ENCODE measurements at places on chromosomes 6 and 20. TPM values are rescaled to one million over a fixed set of nuclear protein-coding genes. Genes with fewer than 3 reads are reported as not detected.

The CNKSR3 gene
- total RNA-seq, result 0.20 TPM

DNA sequence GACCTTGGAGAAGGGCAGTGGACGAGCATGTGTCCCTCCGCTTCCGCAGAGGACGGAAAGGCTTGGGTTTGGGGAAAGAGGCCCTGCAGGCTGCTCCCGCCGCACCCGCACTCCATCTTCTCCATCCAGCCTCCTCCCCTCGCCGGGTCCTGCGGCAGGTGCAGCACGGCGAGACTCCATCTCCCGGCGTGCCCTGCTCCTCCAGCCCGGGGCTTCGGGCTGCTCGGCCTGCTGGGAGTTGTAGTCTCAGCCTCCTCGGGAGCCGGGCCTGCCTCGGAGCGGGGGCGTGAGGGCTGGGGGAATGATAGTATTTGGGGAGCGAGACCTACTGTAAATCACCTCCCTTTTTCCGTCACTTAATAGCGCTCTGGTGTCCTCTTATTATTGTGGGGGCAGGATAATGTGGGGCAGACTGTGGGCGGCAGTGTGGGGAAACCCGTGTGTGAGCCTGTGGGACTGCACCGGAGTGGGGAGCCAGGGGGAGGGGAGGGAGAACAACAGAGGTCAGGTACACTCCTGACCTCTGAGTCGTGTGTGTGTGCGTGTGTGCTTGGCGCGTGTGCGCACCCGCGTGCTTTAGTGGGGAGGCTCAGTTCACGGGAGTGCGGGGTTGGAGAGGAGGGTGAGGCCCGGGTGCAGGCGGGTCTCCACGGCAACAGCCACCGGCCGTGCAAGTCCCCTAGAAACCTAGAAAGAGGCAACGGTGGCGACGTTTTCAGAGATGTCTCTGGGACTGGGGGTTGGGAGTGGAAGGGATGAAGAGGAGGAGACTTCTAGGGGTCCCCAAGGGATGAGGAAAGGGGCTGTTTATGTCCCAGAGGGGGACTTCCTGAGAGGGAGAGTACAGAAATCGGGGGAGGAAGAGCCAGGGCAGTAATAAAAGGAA is 4.1 kb downstream of the TTBK1 start:
- H3K36me3 ChIP-seq, result no peaks in the 10 kb centered on the region
- peak overlapping the region; percentile 67 for H3K27ac ChIP-seq
- H3K27me3 ChIP-seq, result peaks cover 22% of the 10 kb centered on the region
- peak overlapping the region; percentile 86 for H3K4me3 ChIP-seq
- peak; percentile 81 for DNase-seq

The MOG gene
- total RNA-seq, result not detected

- peak overlapping the region; percentile 98 for H3K27ac ChIP-seq
- peak overlapping the region; percentile 17 for H3K4me3 ChIP-seq
- H3K27me3 ChIP-seq, result no peaks in the 10 kb centered on the region
- H3K4me1 ChIP-seq, result peaks cover 33% of the 10 kb centered on the region
These were observed 303.7 kb downstream of the UTRN start for GRCh38 chr6:144588697-144589325.

DNA sequence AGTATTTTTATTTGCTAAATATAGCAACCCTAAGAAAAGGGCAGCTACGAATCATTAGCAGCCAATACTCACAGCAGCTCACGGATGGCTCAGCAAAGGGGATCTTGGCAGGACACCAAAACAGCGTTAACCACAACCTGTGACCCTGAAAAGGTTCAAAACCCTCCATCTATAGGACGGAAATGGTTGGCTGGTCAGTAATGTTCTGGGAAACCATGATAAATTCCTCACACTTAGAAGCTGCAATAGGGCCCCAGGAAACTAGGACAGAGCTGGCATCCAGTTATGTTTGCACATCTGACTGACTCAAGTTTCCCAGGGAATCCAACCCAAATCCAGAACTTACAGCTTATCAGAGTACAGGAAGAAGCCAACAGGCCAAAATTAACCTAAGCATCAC is 30.9 kb upstream of the PTPRT start:
- H3K27me3 ChIP-seq, result peaks cover 7% of the 10 kb centered on the region
- no peaks in the 10 kb centered on the region for H3K36me3 ChIP-seq
- no peaks in the 10 kb centered on the region for H3K4me1 ChIP-seq
- no peak overlapping the region for H3K27ac ChIP-seq
- H3K4me3 ChIP-seq, result no peak overlapping the region

DNA sequence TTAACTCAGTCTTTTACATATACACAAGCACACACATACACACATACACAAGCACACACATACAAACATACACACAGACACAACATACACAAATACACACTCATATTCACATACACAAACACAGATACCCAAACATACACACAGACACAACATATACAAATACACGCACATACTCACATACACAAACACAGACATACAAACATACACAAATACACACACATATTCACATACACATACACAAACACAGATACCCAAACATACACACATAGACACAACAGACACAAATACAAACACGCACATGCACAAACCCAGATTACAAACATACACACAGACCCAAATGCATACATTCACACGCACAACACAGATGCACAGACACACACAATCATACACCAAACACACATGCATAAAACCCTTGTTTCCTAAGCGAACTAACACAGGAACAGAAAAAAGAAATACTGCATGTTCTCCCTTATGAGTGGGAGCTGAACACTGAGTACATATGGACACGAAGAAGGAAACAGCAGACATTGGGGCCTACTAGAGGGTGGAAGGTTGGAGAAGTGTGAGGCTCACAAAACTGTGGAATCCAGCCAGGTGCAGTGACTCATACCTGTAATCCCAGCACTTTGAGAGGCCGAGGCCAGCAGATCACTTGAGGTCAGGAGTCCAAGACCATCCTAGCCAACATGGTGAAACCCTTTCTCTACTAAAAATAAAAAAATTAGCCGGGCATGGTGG is 34.2 kb downstream of the PIM1 start:
- DNase-seq, result no peak
- peaks cover 55% of the 10 kb centered on the region for H3K4me1 ChIP-seq
- peak overlapping the region; percentile 1 for H3K4me3 ChIP-seq
- H3K27ac ChIP-seq, result peak overlapping the region; percentile 89

GRCh38 chr20:3092611-3093379 is 8.3 kb upstream of the AVP start:
- no peak for DNase-seq
- H3K4me1 ChIP-seq, result peaks cover 7% of the 10 kb centered on the region
- no peaks in the 10 kb centered on the region for H3K36me3 ChIP-seq
- no peak overlapping the region for H3K27ac ChIP-seq
- H3K4me3 ChIP-seq, result peak overlapping the region; percentile 63
- H3K27me3 ChIP-seq, result peaks cover 34% of the 10 kb centered on the region

The PTCRA gene
- total RNA-seq, result not detected

The STMND1 gene
- total RNA-seq, result not detected

DNA sequence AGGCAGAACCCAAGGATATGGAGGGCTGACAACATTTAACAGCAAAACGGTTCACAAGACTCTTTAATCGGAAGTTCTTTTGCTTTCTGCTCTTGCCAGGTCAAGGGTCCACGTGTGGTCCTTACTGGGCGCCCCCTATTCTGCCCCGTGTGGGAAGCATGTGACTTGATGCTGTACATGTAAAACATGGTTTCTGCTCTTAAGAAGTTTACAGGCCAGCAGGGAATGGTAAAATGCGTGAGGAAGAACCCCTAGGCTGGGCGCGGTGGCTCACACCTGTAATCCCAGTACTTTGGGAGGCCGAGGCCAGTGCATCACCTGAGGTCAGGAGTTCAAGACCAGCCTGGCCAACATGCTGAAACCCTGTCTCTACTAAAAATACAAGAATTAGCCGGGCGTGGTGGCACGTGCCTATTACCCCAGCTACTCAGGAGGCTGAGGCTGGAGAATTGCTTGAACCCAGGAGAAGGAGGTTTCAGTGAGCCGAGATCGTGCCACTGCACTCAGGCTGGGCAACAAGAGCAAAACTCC is 19.3 kb downstream of the ZNF217 start:
- peak overlapping the region; percentile 92 for H3K27ac ChIP-seq
- no peak overlapping the region for H3K4me3 ChIP-seq
- DNase-seq, result no peak
- no peaks in the 10 kb centered on the region for H3K27me3 ChIP-seq
- H3K4me1 ChIP-seq, result peaks cover 42% of the 10 kb centered on the region

The RHAG gene
- total RNA-seq, result not detected

The CCDC170 gene
- not detected for total RNA-seq

DNA sequence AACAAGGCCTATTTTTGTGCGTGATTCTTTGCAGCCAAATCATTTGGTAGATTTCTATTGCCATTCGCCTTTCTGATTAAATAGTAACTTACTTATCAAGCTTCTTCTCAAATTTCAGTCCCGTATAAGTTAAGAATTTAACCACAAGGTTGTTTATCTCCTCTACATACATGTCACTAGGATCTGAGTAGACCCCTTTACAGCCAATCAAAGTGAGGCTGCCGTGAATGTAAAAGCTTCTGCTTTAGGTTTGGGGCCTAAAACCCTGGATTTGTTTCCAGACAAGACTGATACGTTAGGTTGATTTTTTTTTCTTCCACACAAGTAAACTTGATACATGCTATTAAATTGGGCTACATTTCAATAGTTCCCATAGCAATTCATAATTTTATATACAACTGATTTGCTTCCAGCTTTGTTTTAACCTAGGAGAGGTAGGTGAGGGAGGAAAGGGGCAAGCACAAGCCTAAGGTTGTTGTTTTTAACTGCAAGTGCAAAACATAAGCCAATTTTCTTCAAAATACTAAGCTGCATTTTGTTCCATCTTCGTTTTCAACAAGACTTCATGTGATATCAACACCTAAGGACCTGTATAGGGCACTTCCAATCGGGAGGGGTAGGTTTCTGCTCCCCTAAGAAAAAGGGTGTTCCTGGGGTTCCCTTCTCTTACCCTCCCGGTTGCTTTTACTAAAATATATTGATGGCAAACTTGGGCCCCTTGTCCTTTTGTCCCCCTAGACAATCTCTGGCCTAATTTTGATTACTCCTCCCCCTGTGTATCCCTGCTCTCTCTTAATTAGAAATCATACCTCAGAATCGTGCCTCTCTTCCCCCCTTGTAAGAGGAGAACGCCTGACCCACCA is 1.7 kb downstream of the RANBP9 start:
- H3K27ac ChIP-seq, result peak overlapping the region; percentile 68
- H3K4me1 ChIP-seq, result peaks cover 46% of the 10 kb centered on the region
- no peaks in the 10 kb centered on the region for H3K27me3 ChIP-seq
- H3K36me3 ChIP-seq, result no peaks in the 10 kb centered on the region
- H3K4me3 ChIP-seq, result peak overlapping the region; percentile 93
- DNase-seq, result no peak

The EFHC1 gene
- 5.5 TPM for total RNA-seq

GRCh38 chr6:35047265-35048011 is 93.7 kb downstream of the TCP11 start:
- peaks cover 11% of the 10 kb centered on the region for H3K4me1 ChIP-seq
- no peaks in the 10 kb centered on the region for H3K36me3 ChIP-seq
- no peak overlapping the region for H3K27ac ChIP-seq
- no peak for DNase-seq

DNA sequence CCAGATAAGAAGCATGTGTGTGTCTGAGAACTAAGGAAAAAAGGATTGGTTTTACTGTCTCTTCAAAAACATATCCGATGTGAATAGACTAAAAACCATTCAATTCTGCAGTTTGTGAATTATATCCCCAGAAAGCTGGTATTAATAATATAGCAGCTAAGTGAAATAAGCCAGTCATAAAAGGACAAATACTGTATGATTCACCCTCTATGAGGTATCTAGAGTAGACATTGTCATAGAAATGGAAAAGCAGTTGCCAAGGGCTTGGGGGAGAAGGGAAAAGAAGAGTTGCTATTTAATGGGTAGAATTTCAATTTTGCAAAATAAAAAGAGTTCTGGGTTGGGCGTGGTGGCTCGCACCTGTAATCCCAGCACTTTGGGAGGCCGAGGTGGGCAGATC is 137.5 kb downstream of the ATXN1 start:
- H3K4me1 ChIP-seq, result peaks cover 28% of the 10 kb centered on the region
- H3K4me3 ChIP-seq, result no peak overlapping the region

DNA sequence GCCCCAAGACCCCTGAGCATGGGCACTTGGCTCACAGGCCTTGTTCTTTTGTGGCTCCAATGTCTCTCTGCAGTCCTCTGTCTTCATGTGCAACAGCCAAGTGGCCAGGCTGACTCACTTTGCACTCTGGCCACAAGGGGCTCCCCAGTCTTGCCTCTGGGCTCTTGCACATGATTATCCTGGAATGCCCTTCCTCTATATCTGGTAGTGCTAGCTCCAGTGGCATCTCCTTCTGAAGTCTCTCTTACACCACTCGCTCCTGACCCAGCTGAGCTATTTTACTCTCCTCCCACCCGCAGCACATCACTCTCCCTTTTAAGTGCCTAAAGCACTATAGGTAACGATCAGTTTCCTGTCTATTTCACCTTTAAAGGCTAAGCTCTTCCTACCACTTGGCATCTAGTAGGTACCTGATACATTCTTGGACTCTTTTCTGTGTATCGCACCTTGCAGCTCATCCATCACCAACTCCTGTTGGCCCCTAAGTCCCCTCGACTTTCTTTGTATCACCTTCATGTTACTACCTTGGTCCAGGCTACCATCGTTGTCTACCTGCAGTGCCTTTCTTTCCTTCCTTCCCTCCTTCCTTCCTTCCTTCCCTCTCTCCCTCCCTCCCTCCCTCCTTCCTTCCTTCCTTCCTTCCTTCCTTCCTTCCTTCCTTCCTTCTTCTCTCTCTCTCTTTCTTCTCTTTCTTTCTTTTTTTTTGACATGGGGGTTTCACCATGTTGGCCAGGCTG is 211.9 kb upstream of the RNF24 start:
- H3K27me3 ChIP-seq, result peaks cover 17% of the 10 kb centered on the region
- H3K27ac ChIP-seq, result no peak overlapping the region
- H3K4me1 ChIP-seq, result no peaks in the 10 kb centered on the region
- H3K4me3 ChIP-seq, result no peak overlapping the region

GRCh38 chr20:53126185-53126584 is 154.0 kb downstream of the TSHZ2 start:
- no peak for DNase-seq
- H3K27ac ChIP-seq, result no peak overlapping the region
- no peak overlapping the region for H3K4me3 ChIP-seq
- no peaks in the 10 kb centered on the region for H3K4me1 ChIP-seq

The VNN1 gene
- 1.6 TPM for total RNA-seq

DNA sequence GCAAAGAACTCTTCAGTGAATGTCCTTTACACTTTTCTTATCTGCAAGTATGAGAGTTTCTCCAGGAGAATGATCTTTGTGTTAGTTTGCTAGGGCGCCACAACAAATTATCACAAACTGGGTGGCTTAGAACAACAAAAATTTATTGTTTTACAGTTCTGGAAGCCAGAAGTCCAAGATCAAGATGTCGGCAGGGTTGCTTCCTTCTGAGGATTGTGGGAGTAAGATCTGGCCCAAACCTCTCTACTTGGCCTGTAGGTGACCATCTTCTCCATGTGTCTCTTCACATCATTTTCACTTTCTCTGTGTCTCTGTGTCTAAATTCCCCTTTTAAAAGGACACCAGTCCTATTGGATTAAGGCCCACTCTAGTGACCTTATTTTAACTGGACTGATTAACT is 103.0 kb downstream of the ADTRP start:
- DNase-seq, result no peak
- H3K4me3 ChIP-seq, result no peak overlapping the region
- H3K27me3 ChIP-seq, result peaks cover 44% of the 10 kb centered on the region
- H3K36me3 ChIP-seq, result peaks cover 5% of the 10 kb centered on the region
- H3K27ac ChIP-seq, result no peak overlapping the region

GRCh38 chr6:117050301-117050700 is 173.3 kb downstream of the RFX6 start:
- DNase-seq, result no peak
- no peaks in the 10 kb centered on the region for H3K36me3 ChIP-seq
- H3K27ac ChIP-seq, result no peak overlapping the region
- no peaks in the 10 kb centered on the region for H3K27me3 ChIP-seq

The OLIG3 gene
- 0.81 TPM for total RNA-seq

- H3K4me3 ChIP-seq, result no peak overlapping the region
- H3K36me3 ChIP-seq, result no peaks in the 10 kb centered on the region
- DNase-seq, result no peak
- H3K4me1 ChIP-seq, result no peaks in the 10 kb centered on the region
- H3K27ac ChIP-seq, result no peak overlapping the region
- H3K27me3 ChIP-seq, result no peaks in the 10 kb centered on the region
These were observed 249.7 kb downstream of the TTLL2 start for GRCh38 chr6:167574431-167575151.
